ENCODE measurements at places on chromosomes 1 and 21.

- no peak for DNase-seq
Observed at GRCh38 chr1:109207467-109208103, 6.1 kb upstream of the SARS1 start.

- no peak for DNase-seq
Observed at GRCh38 chr1:99239690-99240089, 24.6 kb upstream of the PLPPR4 start.

DNA sequence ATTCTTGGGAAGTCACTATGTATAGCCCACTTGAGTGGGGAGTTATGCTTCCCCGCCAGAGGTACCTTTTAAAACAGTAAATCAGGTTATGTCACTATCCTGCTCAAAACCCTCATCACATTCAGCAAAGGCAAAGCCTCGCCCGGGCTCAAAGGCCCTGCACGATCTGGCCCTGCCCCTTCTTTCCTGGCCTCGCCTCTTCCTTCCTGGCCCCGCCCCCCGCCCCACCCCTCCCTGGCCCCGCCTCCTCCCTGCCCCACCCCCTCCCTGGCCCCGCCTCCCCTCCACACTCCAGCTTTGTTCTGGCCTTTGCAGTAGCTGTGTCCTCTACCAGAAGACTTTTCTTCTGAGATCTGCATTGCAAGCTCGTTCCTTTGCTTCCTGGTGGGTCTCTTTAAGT, 6.6 kb downstream of the LDLRAD2 start:
- DNase-seq: no peak

GRCh38 chr21:36874665-36875064, 91.8 kb downstream of the HLCS start:
- DNase-seq: no peak

DNA sequence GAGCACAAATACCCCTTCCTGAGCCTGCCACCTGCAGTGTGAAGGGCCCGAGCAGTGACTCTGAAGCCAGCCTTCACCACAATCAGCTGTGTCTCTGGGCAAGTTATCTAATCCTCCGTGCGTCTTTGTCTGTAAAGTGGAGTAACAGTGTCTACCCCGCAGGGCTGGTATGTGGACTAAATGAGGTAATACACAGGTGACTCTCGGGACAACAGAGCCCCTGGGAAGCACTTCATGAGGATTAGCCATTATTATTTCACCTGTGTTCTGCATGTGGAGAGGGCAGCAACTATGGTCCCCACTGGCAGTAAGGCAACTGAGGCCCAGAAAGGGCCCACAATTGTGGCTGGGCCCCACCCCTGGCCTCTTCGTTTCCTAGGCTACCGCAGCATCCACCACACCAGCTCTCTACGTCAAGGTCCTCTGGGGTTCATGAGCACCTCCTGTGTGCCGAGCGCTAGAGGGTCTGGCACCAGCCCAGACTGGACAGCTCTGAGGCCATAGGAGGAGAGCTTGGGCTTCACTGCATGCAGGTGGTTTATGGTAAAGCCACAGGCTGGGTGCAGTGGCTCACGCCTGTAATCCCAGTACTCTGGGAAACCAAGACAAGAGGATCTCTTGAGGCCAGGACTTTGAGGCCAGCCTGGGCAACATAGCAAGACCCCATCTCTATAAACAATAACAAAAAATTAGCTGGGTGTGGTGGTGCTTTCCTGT, 41.3 kb upstream of the LRP8 start:
- peak; percentile 72 for DNase-seq

DNA sequence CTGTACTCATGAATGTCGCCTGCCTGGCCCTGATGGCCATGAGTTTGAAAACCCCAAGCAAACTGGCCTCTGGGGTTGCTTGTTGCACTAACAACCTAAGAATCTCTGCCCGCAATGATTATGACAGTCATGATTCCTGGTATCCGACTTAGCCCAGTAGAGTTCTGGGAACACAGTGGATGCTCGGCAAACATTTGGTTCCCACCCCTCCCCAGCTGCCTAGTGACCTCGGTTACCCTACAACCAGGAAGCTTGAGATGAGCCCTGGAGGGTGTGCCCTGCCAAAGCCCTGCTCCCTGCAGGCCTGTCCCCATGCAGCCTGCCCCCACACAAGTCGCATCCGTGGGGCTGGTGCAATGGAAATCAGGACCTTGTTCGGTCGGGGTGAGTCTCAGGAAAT, 76.0 kb upstream of the ZBTB40 start:
- no peak for DNase-seq

DNA sequence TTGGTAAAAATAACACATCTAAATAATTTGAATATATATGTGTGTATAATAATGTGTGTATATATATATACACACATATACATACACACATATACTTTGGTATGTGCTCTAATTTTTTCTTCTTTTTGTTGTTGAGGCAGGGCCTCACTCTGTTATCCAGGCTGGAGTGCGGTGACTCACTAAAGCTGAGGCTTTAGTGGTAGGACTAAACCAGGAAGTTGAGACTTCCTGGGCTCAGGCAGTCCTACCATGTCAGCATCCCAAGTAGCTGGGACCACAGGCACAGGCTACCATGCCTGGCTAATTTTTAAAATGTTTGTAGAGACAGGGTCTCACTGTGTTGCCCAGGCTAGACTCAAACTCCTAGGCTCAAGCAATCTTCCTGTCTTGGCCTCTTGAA, 46.7 kb upstream of the CXADR start:
- DNase-seq: no peak

GRCh38 chr1:175536369-175536768, 207.0 kb downstream of the TNR start:
- DNase-seq: no peak

GRCh38 chr21:25963181-25963580, 207.4 kb downstream of the APP start:
- DNase-seq: no peak

DNA sequence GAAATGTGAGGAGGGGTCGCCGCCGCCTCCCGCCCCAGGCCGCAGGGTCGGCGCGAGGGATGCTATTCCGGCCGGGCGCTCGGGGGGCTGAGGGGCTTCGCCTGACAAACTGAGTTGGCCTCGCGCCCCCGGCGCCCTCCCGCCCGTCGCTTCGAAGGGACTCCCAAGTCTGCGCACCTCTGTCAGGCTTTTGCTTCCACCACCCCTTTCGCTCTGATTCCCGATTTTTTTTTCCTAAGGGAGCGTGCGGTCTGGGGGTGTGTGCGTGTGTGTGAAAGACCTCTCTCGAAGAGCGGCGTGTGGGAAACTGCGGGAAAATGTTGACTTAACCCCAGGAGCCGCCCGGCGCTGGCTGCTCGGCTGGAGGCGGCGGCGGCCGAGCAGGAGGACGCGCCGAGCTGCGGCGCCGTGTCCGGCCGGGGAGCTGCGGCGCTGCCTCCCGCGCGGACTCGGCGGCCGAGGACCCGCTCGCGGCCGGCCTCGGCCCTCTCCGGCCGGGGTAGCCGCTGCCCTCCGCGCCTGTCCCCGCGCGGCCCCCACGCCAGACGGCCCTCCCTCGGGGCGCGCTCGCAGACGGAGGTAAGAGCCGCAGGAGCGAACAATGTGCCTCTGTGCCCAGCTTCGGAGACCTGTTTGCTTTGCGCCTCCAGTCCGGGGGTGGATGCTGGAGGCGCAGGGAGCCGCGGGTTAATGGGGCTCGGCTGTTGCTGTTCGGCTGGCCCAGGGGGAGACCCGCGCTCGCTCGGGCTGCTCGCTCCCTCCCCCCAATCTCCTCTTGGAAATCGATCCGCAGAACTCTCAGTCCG, 1.1 kb downstream of the ADGRL2 start:
- DNase-seq: peak; percentile 87

DNA sequence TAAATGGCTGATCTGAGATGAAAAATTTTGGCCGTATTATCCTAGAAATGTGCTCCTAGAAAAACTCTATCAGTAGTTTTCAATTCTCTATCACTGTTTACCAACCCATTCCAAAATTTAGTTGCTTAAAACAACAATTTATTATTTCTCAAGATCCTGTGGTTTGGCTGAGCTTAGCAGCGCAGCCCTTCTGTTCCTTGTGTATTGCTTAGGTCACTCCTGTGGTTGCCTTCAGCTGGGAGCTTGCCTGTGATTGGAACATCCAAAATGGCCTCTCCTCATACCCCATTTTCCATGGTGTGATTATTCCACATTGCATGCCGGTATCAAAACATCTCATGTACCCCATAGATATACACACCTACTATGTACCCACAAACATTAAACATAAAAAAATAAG, 22.8 kb upstream of the STUM start:
- no peak for DNase-seq

- DNase-seq: no peak
Observed at GRCh38 chr1:175138579-175138978, 54.0 kb downstream of the KIAA0040 start.

DNA sequence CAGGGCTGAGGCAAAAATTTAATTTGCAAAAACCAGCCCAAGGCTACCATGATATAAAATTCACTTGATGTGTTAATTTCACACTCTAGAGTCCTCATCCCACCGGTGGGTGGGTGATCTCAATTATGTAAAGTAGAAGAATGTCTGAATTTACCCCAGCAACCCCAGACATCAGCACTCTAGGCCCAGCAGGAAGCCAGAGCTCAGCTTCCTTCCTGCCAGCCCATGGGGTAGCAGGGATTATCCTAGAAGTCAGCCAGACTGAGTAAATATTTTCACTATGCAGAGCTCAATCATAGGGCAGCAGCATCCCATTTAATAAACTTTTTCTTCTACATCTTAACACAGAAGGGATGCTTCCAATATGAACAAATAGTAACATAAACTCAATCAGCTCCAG, 71.0 kb downstream of the SIPA1L2 start:
- DNase-seq: no peak

- no peak for DNase-seq
Observed at GRCh38 chr1:184685116-184685515, 69.5 kb downstream of the EDEM3 start.

DNA sequence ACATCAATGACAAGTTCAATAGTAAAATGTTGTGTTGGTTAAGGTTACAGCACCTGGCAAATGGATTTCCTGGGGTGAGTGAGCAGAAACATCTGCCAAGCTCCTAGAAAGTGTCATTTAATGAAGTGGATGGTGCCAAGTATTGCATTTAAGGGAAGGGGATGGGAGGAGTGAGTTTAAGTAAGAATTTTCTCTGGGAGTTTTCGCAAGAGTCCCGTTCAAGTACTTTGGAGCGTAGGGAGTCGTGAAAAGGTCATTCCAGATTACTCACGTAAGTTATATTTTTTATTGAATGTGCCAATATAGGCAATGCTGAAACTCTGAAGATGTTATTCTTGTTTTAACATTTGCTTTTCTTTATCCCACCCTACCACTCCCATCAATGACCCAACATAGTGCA, 117.4 kb upstream of the RAB3GAP2 start:
- DNase-seq: no peak

- DNase-seq: no peak
Observed at GRCh38 chr1:204670152-204670927, 15.2 kb downstream of the LRRN2 start.

GRCh38 chr1:92968138-92969032, 7.1 kb upstream of the DIPK1A start:
- DNase-seq: no peak

DNA sequence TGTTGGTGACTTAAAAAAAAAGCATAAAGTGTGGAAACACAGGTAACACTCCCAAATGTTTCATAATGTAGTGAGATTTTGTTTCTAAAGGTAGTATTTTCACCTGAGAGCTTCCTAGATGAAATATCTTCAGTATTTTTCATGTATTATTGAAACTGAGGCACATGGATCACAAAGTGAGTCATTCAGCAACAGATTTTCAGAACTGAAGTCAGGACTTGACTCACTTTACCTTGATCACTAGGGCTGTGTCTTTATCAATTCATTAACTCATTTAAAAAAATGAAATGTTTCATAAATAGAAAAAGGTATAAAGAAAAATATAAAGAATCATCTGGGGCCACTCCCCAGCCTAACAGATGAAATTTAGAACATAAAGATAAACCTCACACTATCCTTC, 66.5 kb upstream of the RCC1 start:
- no peak for DNase-seq

GRCh38 chr1:32241001-32241763, 5.8 kb upstream of the FAM167B start:
- no peak for DNase-seq

- no peak for DNase-seq
Observed at GRCh38 chr1:33280091-33280661, 23.9 kb downstream of the ZNF362 start.

DNA sequence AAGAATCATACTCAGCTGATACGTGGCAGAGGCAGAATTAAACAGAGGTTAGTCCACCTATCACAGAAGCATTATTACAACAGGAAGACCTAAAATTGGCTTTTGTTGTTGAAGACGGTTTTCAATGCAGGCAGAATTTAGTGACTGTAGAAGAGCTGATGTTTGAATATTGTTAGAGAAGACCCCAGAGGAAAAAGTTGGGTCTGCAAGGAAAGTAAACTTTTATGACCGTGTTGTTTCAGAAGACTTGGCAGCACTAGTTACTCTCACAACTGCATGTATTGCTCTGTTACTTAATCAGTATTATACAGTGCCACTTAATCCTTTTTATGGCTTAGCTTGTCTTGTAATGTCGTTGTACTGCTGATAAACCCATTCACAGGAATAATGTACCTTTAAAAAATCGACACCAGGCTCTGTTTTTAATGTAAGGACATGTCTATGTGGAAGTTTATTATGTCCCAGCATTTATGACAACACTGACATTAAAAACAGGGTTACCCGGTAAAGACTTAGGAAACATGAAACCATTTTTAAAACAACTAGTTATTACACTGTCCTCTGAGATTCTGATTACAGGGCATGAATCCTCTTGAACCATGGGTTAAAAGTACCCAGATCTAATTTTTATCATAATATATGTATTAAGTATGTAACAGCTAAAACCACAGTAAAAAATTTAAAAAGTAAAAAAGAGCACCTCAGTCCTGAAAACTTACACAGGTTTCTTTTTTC, 235.4 kb downstream of the TTLL7 start:
- DNase-seq: no peak

- DNase-seq: no peak
Observed at GRCh38 chr1:114729782-114730181, 13.2 kb upstream of the NRAS start.

All from chondrocyte (in vitro differentiated cells).